ENCODE measurements at places on chromosomes 6 and 20.

DNA sequence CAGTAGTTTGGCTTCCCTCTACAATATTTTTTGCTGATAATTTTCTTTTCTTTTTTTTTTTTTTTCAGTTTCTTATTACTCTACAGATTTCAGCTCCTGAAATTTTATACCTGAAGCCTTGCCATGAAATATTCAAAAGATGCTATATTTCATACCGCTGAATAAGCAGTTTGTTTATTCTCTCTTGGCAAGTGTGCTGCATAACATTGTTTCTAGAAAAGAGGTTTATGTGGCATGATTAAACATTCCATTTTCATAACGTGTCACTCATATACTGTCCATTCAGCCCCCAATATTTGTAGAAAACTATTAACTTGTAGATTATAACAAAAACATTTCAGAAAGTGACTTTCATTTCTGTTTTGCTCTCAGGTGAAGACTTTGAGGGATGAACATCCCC, 174.4 kb upstream of the NOX3 start:
- no peak for DNase-seq

DNA sequence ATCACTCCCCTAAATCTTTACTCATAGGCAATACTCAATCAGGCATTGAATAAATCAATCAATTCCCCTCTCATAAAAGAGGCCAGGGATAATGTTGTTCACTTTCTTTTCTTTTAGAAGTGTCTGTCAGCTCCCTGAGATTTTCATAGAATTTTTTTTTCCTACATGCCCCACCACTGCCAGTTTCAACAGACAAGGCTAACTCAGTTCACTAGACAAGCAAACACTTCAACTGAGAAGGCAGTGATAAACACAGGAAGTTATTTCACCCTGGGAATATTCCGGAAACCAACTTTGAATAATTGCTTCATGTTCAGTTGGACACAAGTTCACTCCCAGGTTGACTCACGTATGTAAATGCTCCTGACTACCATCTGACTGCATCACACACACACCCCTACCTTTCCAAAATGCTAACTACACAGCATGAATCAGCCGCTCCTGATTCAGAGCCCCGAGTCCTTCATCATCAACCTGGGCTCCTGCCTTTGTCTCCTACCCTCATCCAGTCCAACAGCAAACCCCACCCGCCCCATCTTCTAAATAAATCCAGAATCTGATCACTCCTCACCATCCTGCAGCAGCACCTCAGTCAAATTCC, 143.9 kb downstream of the BCAS1 start:
- DNase-seq, result no peak

DNA sequence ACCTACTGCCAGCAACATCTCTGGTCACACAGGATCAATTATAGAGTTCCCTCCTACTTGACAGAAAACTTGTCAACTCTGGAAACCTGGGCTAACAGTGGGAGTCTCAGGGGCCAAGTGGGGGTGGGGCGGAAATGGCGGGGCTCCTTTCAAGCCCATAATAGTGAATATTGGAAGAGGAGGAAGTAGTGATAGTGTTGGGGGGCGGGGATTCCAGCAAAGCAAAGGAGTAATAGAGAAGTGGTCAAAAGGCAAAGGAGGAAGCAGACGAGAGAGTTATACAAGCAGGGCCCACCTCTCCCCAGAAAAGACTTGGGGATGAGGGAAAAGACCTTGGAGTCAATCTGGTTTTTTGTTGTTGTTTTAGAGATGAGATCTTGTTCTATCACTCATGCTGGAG, 2.1 kb downstream of the DEF6 start:
- DNase-seq, result no peak

- peak; percentile 10 for DNase-seq
These were observed 600 bp downstream of the XPO5 start for GRCh38 chr6:43575105-43575771.
